ENCODE measurements at places on chromosomes 4 and X. TPM values are rescaled to one million over a fixed set of nuclear protein-coding genes. Genes with fewer than 3 reads are reported as not detected.

Gene MORC4
- total RNA-seq = 7.3 TPM

Gene SSX3
- total RNA-seq = not detected

Gene ARX
- total RNA-seq = not detected

Gene BST1
- 0.40 TPM for total RNA-seq

Gene CC2D2A
- not detected for total RNA-seq

Gene CRLF2
- total RNA-seq = 0.96 TPM

Gene CAMK2D
- total RNA-seq = 33.6 TPM

Gene GAGE12H
- total RNA-seq = not detected

Gene AR
- total RNA-seq = not detected

Gene TMEM128
- 12.4 TPM for total RNA-seq

Gene POLN
- total RNA-seq = 5.6 TPM

Gene CNOT6L
- total RNA-seq = 107 TPM

Gene RAB40A
- total RNA-seq = 0.19 TPM

Gene SNCA
- 1.6 TPM for total RNA-seq
